IPS DF 19.7 (cell line): ENCODE measurements at places on chromosomes 1 and 21.

DNA sequence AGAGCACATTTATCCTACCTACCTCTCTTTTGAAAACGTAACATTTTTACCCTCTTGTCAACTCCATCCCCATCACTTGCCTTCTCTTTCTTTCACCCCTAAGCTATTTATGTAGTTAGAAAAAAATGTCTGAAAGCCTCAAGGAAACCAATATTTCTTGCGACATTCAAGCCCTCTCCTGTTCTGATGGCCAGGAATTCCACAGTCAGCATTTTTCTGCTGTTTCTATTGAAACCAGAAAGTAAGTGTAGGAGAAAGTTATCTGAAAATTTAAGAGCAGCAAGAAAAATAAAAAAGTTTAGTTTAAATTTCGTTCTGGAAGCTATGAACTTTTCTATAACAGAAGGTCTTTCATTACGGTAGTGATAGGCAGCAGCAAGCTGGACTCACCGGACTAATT is 247.6 kb upstream of the PBX1 start:
- no peak for DNase-seq

DNA sequence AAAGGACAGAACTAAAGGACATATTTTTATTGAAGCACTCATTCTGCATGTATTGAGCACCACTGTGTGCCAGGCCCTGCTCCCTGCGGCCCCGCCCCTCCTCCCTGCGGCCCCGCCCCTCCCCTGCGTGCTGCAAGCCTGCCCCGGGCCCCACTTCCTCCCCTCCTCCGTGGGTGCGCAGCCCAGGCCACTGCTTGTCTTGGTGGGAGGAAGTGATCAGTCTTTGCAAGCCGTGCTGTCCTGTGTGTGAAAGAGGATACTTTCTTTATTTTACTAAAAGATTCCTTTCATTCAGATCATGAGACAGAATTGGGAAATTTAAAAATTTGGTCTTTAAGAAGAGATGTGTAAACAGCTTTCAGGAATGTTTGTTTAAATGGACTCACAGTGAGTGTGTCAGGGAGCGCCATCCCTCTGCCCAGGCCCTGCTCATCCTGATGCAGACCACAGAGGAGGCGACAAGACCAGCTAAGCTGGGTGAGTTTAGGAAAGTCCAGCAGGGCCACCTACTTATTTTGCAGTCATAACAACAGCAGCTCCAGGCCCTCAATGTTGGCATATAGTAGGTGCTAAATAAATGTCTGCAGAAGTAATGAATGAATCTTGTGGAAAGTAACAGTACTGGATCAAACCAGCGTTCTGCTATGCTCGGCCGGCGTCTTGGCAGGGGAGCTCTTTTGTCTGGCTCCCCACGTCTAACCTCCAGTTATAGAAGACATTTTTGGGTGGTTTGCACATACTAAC is 88.3 kb upstream of the SELENON start:
- DNase-seq, result no peak

GRCh38 chr1:175033953-175034352 is 10.7 kb upstream of the MRPS14 start:
- no peak for DNase-seq

GRCh38 chr1:54565113-54565501 is 17.1 kb downstream of the ACOT11 start:
- no peak for DNase-seq

DNA sequence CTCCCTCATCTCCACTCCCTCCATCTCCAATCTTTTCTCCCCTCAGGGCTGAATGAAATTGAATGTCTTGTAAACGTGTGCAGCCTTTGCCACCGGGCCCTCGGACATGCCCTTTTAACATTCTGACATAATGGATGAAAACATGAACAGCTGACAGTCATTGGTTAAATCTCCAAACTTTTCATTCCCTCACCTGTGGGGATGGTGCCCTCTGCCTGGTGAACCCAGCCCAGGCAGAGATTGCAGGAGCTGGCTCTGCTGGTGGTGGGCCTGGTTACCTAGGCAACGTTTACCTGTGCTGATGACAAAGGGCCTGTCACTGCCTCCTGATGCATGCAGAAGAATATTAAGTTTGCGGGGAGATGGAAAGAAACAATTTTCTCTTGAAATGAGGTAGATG is 21.3 kb downstream of the ST6GALNAC3 start:
- DNase-seq, result no peak

GRCh38 chr1:51240084-51240483 is 4.0 kb downstream of the RNF11 start:
- no peak for DNase-seq

DNA sequence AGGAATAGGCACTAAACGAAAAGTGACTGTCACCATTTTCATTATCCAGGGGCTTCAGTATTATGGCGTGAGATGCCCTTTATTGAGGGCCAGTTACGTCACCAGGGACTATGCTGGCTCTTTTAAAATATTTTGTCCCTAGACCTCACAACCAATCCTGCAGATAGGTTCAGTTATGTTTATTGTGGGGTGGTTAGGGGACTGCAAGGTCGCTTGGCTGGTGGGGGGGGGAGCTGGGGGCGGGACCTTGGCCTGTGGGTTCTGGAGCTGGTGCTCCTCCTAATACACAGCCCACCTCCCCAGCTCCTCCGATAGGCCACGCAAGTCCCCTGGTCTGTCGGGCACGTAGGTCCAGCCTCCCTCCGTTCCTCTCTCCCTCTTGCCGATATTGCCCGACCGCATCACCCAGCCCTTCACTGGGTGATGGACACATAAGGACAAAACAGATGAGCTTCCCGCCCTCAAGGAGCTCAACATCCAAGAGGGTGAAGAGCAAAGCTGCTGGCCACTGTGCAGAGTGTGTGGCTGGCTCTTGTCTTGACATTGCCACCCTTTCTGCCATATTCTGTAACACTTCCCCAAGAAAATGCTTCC is 271.8 kb downstream of the MATN1 start:
- DNase-seq, result no peak

DNA sequence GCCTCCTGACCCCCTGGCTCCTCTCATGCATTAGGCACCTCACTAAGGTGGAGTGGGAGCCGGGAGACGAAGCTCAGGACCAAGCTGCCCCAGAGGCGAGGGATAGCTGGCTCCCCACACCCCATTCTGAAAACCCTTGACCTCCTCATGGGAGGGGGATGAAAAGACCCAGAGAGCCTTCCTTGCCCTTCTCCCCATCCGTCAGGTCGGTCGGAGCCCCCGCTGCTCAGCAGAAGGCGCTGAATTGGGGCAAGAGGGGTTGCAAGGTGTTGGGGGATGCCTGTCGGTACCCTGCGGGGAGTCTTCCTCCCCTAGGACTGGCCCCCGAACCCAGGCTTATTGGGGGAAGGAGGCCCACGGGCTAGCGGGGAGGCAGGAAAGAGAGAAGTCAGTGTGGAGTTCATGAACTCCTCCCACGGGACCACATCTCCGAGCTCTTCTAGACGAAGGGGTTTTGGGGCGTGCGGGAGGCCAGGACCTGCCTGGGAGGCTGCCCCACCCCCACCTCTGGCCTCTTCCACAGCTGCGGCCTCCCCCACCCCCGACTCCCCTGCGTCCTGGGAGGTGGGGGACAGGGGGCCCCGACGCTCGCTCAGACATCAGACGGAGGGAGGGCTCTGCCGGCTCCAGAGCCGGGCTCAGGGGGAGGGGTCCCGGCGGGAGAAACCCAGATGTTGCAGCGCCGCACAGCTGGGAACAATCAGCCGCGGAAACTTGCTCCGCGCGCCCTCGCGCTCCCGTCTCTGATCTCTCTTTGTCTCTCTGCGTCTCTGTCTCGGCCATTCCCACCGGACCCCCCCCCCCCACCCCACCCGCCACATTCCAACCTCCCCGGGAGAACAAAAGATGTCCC is 719 bp downstream of the MFAP2 start:
- DNase-seq, result no peak

GRCh38 chr1:90262286-90262685 is 267.4 kb downstream of the ZNF326 start:
- no peak for DNase-seq

DNA sequence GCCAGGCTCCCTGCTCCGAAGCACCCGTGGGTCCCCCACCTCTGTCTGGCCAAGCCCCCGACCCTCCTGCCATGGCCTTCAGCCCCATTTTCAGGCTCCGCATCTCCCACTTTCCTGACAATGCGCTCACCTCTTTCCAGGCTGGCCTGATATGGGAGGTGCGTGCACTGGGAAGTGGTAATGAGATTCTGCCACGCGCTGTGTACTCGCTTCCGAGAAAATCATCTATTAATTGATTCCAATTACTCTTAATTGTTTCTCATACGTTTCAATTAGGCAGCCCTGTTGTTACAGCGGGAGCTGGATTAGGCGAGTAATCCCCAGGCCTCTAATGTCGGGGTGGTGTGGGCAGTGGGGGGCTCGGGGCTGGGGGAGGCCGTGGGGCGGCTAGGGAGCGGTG is 122.4 kb upstream of the ARHGEF16 start:
- no peak for DNase-seq

DNA sequence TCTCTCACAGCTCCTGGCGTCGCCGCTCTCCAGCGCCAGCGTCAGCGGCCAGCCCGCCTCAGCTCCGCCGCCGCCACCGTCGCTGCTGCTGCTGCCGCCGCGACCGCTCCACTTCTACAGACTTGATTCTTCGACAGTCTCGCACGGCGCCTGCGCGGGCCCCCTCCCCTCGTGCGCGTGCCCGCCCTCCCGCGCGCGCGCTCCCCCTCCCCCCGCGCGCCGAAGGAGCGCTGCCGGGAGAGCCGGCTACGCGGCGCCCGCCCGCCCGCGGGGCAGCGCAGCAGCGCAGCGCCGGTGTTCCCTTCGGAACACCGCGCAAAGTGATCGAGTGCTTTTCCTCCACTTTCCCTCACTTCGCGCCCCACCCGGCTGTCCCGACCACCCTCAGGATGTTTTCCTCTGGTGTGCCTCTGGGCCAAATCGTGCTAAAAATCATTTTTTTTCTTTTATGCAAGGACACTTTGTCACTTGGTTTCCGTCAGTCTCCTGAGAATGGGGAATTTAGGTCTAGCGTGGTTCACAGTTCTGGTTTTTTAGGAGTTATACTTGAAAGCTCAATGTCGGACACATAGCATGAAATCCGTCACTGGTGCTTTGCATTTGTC is at the start of gene IRF2BP2:
TSS of gene IRF2BP2 (minus strand) at position 118 of the 605 bp plus-strand sequence. CDS start 684 bp downstream, outside the sequence.
- no peak for DNase-seq

- DNase-seq, result no peak
Observed at GRCh38 chr1:221335161-221336101, 406.5 kb downstream of the DUSP10 start.

DNA sequence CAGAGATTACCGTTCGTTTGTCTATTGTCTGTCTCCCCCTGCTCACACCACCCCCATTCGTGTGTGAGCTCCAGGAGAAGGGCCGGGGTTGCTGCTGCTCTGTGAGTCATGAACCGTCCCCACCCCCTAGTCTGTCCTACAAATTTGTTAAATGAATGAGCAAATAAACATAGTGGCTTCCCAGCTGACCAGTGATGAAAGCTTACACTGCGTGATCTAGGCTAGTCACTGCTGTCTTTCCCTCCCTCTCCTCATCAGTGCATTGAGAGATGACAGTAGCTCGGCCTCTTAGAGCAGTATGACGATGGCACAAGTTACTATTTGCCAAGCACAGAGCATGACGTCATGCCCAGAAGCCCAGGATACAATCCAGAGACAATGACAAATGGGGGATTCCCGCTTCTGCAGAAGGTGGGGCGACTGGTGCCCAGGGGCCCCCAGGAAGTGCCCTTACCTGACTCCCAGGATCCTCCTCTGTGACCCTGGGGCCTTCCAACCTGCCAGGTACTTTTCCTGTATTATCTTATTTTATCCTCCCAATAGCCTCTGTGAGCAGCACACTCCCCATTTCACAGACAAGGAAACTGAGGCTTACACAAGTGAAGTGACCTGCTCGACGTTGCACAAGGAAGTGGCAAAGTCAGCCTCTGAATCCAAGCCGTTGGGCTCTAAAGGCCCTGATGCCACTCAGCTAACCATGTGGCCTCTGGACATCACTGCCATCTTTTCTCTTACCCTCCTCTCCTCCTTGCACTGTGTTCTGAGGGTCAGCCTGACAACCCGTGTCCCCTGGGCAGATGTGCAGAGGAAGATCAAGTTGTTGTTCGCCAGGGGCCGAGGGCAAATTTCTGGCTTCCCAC is 8.6 kb upstream of the EPHA2 start:
- DNase-seq, result no peak

DNA sequence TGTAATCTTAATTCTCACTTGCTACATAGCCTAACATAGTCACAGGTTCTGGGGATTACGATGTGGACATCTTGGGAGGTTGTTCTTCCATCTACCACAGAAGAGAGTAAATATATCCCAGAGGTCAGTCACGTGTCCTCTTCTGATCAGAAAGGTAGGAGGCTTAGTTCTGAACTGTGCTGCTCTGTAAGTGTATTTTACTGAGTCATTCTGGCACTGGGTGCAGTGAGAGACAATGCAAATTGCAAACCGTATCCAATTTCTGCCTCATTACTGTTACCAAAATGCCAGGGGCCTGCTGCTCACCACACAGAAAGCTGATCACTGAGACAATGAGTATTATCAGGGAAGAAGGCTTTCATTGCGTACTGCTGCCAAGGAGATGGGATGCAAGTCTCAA is 104.0 kb downstream of the GABPA start:
- DNase-seq, result no peak

GRCh38 chr1:116466810-116467557 is 93.9 kb downstream of the ATP1A1 start:
- DNase-seq, result no peak

GRCh38 chr21:41526478-41527087 is 18.6 kb upstream of the TMPRSS2 start:
- no peak for DNase-seq

DNA sequence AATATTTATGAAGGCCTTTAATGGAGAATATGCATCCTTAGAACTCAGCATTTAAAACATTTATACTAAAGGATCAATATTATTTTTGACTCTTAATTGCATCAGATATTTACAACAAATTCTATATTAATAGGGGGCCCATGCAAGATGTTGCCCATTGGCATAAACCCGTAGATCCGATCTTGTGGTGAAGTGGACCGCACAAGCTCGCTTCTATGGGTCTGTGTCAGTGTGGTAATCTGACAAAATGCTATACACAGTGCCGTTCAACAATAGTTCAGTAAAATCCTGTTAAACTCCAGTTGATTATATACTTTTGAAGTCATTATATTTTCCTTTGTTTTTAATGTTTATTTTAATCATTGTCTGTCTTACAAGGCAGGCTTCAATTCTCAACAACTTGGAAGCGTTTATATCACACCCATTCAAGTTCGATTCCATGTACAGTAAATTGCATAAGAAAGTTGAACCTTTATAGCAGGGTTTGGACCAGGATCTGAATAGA is 809.2 kb downstream of the USP25 start:
- DNase-seq, result no peak
